HS-27A (cell line): ENCODE measurements at places on chromosomes 16 and 17.

DNA sequence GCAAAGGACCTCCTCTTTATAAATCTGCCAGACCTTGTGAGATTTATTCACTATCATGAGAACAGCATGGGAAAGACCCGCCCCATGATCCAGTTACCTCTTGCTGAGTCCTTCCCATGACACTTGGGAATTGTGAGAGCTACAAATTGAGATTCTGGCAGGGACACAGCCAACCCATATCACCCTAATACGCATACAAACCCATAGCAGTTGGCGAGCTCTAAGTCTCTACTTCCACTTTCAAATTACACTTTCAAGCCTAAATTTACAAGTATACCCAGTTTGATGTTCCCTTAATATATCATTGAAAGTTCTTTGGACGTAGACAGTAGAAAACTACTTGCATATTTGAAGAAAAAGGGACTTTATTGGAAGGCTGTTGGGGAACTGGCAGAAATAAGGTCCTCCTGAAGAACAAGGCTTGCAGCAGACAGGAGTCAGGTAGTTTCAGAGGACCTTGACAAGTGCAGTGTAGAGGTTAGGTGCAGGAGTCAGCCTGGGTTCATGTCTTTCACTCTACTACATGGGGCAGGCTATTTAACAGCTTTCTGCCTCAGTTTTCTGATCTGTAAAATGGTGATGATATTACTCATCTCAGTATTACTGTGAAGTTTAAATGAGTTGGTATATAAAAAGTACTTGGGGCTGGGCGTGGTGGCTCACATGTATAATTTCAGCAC lies 107.9 kb upstream of the EEF2KMT start:
- no peak for DNase-seq

DNA sequence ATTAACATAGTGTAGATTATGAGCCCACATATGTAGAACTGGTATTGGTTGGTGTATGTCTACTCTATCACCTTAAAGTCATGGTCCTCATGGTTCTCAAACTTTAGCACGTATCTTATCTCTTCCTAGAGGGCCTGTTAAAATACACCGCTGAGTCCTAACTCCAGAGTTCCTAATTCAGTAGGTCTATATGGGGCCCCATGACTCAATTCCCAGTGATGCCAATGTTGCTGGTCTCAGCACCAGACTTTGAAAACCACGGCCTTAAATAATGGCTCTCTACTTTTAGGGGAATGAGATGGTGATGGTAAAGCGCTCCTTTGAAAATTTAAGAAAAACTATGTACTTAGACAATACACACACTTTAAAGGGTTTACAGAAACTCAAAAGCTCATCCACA lies 36.6 kb downstream of the SMURF2 start:
- no peak for DNase-seq

DNA sequence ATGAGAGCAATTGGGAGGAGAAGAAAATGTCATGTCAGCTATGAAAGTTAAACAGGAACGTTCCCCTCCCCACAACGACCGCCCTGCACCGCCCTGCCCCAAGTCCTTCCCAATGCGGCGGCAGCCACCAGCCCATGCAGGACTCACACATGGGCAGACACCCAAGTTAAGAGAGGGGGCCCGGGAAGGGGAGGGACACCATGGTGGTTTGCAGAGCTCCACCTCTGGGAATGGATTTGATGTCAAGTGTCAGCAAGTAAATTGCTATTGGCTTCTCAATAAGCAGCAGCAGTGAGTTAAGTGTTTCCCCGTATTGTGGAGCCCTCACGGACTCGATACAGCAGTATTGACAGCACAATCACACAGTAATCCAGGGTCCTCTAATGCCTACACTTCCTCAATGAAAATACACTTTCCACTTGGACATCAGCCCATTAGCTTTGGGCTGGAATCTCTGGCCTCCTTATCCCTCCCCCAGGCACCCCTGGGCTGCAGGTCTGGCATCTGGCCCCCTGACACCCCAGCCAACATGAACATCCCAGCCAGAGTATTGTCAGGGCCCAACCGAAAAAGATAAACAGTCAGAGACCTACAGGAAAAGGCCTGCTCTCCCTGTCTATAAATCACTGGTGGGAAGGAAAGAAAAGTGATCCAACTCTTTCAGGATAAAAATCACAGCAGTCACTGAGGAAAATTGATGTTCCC lies 22.6 kb downstream of the ZFHX3 start:
- no peak for DNase-seq

GRCh38 chr17:47956791-47957590 lies 692 bp downstream of the PRR15L start:
- no peak for DNase-seq

DNA sequence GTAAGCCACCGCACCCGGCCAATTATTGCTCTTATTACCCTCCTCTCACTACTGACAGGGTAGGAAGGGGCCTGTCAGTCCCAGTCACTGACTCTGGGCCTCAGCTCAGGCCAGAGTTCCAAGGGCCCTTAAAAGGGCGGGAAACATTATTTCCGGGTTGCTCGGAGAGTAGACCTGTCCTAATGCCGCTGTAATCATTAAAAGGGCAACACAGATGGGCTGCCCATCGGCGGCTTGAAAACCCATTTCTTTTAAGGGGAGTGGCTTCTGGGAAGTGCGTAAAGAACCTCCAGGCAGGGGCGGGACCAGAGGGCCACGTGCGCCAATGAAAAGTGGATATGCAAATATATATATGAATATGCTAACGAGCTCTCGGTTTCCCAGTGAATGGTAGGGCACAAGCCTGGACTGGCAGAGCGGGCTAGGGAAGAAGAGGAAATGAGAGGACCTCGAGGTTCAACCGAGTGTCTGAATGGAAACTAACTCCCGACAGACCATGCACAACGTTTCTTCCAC lies 26.6 kb downstream of the PIPOX start:
- DNase-seq: no peak

DNA sequence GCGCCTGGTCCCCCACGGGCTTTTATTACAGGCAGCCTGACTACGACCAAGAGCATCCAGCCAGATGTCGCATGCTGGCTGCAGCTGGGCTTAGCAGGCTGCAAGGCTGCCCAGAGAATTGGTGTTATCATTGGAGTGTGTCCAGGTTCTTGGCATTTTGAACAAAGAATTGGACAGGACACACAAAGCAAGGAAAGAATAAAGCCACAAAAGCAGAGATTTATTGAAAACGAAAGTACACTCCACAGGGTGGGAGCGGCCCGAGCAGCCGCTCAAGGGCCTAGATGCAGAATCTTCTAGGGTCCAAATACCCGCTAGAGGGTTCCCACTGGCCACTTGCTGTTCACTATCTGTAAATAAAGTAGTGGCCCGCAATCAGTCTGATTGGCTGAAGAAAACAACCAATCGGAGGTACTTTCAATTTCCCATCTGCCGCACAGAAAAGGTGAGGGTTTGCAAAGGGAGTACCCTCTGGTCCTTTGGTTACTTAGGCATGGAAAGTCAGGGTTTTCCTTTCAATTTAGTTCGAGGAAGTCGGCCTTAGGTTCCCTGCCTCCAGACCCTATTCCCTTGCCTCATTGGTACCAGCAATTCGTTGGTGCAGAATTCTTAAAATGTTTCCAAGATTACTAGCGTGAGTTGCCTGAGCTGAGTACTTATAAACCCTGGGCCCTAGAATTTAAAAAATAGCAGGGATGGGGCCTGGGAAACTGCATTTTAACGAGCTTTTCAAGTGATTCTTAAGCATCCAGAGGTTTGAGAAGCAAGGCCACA lies 38.5 kb upstream of the CNEP1R1 start:
- DNase-seq: no peak

GRCh38 chr16:5852151-5852550 lies 754.6 kb upstream of the EEF2KMT start:
- DNase-seq: no peak

DNA sequence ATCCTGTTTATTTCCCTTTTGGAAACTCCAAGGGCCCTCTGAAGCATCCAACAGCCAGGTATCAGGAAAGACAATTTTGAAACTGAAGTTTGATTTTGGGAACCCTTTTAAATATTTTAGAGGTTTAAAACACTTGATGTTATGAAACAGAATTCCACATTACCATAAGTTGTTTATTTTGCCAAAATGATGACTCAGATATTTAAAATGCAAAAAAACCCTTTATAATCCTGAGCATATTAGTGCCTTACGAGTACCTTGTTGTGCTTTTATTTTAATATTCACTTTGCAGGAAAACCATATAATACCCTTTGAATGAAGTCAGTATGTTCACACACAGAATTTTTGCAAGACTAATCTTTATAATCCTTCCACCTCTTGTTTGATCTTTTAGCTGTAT lies 765.1 kb upstream of the CA10 start:
- no peak for DNase-seq

DNA sequence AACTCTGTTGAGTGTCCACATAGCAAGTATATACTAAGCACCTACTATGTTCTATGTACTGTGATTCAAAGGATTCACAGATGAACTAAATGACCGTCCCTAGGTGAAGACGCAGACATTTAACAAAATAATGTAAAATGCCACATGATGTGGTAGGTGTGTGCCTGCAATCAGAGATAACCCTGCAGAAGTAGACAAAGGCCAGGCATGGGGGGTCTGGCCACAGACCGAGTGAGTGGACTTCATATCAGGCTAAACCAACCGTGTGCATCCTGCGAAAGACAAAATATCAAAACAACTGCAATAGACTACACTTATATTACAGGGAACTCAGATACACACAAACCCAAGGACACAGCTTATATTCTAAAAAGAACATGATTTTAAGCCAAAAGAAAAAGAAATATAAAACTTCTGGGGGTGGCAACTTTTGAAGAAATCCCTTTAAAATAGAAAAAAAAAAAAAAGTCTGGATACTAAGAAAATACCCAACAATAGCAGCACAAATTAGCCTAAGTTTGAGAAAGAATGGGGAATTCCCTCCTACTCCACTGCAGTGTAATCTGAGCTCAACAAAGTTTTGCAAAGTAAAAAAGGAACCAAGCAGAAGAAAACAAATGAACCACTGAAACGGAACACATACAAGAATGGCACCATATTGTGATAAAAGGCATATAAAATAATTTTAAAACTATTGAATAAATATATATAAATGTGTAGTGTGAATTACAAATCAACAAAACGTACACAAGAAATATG lies 12.3 kb downstream of the HSDL1 start:
- no peak for DNase-seq

DNA sequence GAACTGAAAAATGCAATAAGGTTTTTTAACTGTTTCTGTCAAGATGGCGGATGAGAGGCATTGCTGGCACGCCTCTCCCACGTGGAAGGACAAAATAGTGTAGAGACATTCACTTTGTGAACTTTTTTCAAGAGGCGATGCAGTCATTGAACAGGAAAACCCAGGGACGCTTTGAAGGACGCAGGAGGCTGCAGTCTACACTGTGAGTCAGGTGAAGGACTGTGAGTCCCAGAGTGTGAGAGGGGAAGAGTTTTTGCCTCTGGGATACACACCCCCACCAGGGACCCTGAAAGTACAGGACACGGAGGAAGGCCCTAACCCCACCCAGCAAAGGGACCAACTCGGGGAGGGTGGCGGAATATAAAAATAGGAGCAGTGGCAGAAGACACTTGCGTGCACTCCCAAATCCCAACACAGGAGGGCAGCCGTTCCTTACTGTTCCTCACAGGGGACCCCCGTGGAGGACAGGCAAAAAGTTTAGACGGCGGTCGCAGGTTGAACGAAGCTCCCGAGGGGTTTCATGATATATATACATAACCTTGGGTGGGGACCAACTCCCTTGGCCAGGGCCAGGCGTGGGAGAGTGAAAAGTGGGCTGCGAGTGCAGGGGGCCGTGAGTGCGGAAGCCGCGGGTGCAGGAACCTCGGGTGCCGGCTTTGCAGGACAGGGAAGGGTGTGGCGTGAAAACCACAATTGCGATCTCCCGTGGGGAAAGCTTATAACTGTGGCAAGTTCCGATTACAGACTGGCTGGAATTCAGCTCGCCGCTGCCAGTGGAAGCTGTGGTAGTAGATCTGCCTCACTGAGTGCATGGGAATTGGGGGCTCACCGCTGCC lies 82.0 kb upstream of the ALOX12 start:
- no peak for DNase-seq
